SW480 (cell line): ENCODE measurements at places on chromosomes 12 and 14.

- DNase-seq = peak; percentile 1
These were observed 547.1 kb upstream of the USP15 start for GRCh38 chr12:61713121-61713520.

GRCh38 chr12:113831016-113831415 lies 135.1 kb downstream of the RBM19 start:
- DNase-seq = no peak

DNA sequence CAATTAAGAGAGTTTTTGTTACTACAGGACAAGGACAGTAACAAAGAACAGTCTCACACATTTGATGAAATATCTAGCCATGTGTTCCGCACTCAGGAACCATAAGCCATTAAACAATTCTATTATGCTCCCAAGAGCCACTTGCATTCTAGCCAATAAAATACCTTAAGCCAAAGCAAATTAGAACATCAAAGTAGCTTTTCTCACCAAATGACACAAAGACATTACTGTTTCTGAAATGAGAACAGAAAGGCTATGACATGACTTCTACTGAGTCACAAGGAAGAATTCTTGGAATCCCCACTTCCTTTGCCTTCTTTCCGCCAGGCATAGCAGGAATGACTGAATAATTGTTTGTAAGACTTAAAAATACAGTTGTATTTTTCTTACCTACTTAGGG lies 445.8 kb downstream of the ATP23 start:
- DNase-seq = peak; percentile 17

GRCh38 chr12:93174048-93174447 lies 203.7 kb upstream of the NUDT4 start:
- no peak for DNase-seq

GRCh38 chr12:68631227-68631626 lies 20.5 kb downstream of the RAP1B start:
- no peak for DNase-seq

DNA sequence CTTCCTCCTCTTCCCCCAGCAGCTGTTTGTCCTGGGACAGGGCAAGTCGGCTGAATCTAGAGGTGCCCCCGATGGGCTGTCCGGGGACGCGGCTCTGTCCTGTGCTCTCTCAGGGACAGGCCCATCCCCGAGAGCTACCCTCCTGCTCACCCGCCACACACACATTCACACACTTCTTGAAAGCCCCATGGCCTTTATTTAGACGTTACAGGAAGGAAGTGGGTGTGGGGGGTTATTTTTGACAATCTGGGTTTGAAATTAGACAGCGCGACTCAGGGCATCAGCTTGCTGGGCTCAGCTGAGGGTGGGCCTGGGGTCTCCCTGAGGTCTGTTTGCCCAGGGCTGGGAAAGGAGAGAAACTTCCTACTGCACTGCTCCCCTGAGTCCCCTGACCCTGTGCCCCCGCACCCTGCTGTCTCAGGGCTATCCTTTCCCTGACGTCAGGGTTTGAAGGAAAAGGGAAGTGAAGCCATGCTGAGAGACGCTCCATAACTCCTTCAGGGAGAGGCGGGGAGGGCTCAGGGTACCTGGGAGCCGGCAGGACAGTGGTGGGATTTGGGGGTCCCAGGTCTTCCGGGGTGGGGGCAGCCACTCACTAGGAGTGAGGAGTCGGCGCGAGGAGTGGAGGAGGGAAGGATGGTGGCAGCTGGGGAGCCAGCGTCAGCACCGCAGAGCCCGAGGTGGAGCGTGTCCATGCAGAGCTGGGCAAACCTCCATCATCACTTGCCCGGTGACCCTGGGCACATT lies 8.1 kb downstream of the PTPN6 start:
- no peak for DNase-seq

- DNase-seq = no peak
These were observed 16.2 kb downstream of the KLRF2 start for GRCh38 chr12:9897535-9897934.

- no peak for DNase-seq
These were observed 181.0 kb downstream of the ADGRD1 start for GRCh38 chr12:131134523-131135310.

- peak; percentile 62 for DNase-seq
These were observed 835 bp downstream of the MYL6 start for GRCh38 chr12:56158926-56159461.

- no peak for DNase-seq
These were observed 138.6 kb downstream of the SLC8A3 start for GRCh38 chr14:70050136-70050535.

GRCh38 chr14:94100847-94101246 lies 9.7 kb upstream of the IFI27 start:
- DNase-seq = peak; percentile 34

DNA sequence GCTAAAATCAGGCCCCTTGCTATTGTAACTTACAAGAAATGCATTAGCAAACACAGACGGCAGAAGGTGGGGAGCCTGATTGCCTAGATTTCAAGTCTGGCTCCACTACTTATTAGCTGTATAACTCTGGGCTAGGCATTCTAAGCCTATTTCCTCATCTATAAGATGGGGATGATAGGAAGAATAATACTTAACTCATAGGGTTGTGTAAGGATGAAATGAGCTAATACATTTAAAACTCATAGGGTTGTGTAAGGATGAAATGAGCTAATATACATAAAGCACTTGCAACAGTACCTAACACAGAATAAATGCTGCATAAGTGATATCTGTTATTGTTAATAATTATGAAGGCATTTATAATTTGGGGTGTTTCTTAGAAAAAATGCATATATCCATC lies 60.1 kb upstream of the DIO2 start:
- no peak for DNase-seq

- DNase-seq = no peak
These were observed 229.5 kb downstream of the FOXN3 start for GRCh38 chr14:89187501-89187900.

GRCh38 chr12:62868820-62869219 lies 66.1 kb downstream of the PPM1H start:
- no peak for DNase-seq

GRCh38 chr14:99093532-99094517 lies 178.2 kb downstream of the BCL11B start:
- DNase-seq = no peak
